ENCODE measurements at places on chromosomes 13 and 19.

- no peak for DNase-seq
These were observed 11.8 kb downstream of the COL4A2 start for GRCh38 chr13:110318920-110319319.

DNA sequence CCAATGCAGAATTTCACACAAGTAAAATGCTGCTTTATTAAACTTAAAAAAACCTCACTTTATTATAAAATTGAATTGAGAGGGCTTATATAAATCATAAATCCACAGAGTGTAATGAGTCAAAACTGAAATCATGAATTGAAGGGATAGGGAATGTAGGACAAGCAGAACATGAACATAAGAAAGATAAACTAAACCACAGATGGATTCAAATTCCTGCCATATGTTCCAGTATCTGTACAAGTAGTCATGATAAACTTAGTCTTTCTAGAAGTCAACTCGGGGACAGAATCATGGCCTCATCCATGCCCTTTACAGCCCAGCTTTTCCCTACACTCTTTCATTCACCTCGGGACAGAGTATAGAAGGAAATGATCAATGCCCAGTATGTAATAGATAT is 16.6 kb downstream of the LMO7 start:
- no peak for DNase-seq

DNA sequence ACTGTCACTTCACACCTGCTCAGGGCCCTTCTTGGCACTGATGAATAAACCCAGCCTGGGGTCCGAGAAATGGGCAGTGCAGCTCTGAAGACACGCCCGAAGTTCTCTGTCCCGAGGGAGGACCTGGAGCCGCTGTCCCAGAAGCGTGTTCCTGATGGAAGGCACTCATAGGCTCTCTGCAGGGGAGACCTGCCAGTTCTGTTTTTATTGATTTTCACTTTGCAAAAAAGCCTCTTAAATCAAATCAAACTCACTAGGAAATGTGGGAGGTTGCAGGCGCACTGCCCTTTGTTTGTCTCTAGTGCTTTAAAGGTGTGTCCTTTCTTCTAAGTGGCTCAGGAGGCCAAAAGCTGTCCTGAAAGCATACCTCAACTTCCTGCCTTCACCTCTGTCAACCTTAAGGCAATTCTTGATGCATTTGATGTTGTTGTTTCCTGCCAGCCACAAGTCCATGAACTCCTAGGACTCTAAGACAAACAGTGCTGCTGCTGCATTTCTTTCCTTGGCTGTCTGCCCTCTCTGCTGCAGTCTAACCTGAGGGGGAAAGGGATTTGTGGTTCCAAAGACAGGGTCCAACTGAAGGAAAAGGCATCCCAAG is 663.2 kb downstream of the UQCRFS1 start:
- DNase-seq, result no peak

- DNase-seq, result no peak
These were observed 51.3 kb downstream of the GPALPP1 start for GRCh38 chr13:45040622-45041021.

DNA sequence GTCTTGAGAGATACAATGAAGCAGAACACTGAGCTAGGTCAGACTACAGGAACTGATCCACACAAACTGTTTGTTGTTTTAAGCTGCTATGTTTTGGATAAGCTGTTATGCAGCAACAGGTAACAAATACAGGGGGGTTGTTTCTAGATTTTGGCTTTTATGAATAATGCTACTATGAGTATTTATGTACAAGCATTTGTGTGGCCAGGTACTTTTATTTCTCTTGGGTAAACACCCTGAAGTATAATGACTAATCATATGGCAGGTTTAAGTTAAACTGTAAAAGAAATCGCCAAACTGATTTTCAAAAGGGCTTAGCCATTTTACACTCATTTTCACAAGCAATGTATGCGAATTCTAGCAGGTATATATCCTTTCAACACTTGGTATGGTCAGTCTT is 166.0 kb downstream of the DNAJC3 start:
- no peak for DNase-seq

- no peak for DNase-seq
These were observed 92.7 kb downstream of the ZNF737 start for GRCh38 chr19:20472854-20473253.
